Activated CD4-positive, alpha-beta T cell treated with anti-CD3 and anti-CD28 coated beads, Interleukin-2, amount 50 U/mL, for 4 hours (primary cell): ENCODE measurements at places on chromosomes 6 and 20.

DNA sequence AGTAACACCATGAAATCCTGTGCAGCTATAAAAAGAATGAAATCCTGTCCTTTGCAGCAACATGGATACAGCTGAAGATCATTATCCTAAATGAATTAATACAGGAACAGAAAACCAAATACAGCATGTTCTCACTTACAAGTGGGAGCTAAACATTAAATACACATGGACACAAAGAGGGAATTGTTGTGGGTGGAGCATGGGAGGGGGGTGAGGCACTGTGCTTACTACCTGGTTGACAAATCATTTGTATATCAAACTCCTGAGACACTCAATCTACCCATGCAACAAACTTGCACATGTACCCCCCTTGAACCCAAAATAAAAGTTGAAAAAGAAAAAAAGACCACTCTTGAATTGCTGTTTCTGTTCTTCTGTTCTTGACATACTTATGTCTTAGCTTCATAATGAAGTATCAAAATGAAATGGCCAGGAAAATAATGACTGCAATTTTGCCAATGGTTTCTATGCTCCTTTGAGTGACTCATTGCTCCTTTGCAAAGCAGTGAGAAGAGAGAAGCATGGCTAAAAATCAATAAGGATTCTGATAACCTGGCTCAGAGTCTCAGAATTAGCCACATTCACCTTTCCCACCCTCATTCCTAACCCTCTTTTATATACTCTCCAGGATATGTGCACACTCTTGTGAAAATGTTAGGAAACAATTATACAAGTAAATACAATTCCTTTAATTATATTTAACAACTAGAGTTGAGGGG is 71.0 kb downstream of the CYP39A1 start:
- no peak for DNase-seq

DNA sequence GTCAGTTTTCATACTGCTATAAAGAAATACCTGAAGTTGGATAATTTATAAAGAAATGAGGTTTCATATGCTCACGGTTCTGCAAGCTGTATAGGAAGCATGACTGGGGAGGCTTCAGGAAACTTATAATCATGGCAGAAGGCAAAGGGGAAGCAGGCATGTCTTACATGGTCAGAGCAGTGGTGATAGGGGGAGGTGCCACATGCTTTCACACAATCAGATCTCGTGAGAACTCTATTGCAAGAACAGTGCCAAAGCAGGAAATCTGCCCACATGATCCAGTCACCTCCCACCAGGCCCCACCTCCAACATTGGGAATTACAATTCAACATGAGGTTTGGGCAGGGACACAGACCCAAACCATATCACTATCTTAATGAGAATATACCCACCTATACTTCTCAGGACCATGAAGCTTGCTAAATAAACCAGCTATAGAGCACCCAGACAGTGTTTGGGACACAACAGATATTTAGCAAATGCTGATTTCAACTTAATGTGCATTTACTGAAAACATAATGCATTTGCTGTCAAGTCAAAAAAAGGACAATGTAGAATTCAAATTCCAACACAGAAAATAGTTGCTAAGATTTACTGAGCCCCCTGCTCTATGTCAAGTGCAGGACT is 63.8 kb downstream of the TNFRSF21 start:
- no peak for DNase-seq

DNA sequence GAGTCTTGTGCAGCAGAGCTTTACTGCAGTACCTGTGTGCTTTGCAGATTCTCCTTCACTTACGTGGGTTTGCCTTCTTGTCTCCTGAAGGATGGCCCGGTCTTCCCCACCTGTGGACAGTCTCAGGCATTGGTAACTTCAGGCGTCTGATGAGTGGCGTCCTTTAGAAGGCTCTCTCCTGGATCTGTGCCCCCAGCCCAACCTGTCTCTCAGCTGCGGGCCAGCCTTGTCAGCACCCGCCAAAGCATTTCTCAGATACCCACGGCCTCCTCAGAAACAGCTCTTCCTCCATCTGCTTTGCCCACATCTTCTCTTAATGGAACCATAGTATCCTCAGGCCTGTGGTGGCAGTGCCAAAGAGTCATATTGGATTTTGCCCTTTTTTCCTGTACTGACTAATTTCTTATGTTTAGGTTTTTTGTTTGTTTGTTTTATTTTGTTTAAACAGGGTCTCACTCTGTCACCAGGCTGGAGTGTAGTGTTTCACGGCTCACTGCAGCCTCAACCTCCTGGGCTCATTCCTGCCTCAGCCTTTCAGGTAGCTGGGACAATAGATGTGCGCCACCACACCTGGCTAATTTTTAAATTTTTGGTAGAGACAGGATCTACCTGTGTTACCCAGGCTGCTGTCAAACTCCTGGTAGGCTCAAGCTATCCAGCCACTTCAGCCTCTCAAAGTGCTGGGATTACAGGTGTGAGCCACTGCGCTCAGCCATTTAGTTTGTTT is 96.6 kb downstream of the ARID1B start:
- no peak for DNase-seq

DNA sequence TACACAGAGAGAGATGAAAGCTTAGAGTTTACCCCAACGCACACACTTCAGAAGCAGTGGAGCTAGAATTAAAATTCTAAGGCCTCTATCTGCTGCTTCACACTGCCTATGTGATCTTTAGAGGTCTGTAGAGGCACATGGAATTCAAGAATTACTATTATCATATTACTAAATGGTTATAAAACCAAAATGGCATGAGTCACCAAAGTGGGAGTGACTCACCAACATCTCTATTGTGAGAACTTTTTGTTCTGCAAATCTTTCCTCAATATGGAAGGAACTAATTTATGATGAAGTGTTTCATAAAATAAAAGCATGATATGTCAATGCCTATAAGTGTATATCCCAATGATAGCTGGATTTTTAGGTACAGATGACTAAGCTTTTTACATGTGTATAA is 28.5 kb upstream of the TMEM244 start:
- DNase-seq: no peak

GRCh38 chr6:7954477-7955200 is 44.1 kb upstream of the TXNDC5 start:
- DNase-seq: no peak

GRCh38 chr20:32841174-32841573 is 17.5 kb upstream of the EFCAB8 start:
- DNase-seq: no peak

DNA sequence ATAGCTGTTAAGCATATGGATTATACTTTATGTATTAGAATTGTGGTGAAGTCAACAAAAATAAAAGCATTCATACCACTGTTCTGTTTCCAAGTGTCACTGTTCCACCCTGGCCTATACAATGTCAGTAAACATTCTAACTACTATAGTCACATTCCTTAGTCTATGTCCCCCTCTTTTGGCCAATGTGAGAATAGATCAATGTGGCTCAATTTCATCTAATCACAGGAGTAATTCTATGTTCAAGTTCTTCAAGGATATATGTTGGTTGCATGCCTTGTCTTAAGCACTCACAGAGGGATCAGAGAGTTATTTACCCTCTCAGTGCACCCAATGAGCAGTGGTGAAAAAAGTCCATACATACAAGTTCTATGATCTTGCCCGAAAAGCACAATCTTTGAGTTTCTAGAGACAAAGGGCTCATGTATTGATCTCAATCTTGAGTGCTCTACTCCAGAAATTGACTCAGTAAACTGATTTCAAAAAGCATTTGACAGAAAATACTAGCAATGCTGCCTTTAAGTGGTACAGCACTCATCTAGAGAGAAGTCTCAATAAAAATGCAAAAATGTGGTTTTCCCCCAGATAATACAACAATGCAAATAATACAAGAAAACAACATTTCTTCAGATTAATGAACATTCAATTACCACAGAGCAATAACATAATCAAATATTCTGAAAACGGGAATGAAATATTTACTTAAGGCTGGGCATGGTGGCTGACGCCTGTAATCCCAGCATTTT is 16.5 kb downstream of the SMLR1 start:
- DNase-seq: no peak

DNA sequence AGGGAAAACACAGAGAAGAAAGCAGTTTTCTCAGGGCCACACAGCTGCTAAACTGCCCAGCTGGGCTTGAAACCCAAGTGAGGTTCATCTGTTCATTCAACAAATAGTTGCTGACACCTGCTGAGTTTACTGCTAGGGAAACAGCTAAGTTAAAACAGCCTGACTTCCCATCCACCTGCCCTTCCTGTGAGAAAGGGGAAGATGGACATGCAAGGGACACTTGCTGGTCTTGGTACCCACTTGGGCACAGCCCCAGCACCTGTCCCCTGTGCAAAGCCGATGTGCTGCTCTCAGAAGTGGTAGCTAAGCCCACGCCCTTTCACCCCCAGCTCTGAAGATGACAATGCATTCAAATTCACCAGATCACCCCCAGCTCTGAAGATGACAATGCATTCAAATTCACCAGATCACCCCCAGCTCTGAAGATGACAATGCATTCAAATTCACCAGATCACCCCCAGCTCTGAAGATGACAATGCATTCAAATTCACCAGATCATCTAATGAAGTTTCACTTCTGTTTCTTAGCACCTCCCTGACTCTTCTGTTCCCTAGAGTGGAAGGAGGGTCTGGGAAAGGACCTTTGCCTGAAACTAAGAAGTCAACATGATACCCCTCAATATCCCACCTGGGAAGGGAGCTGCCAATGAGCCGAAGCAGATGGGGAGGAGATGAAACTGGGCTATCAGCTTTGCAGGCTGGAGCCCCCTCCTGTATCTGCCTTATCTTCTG is 46.0 kb upstream of the TOP1 start:
- DNase-seq: no peak

- no peak for DNase-seq
Measured at GRCh38 chr6:169896826-169897456, 145.5 kb downstream of the ERMARD start.

GRCh38 chr6:44049163-44049988 is 77.9 kb downstream of the MRPL14 start:
- no peak for DNase-seq

GRCh38 chr6:122947355-122947754 is 48.7 kb upstream of the CLVS2 start:
- no peak for DNase-seq

DNA sequence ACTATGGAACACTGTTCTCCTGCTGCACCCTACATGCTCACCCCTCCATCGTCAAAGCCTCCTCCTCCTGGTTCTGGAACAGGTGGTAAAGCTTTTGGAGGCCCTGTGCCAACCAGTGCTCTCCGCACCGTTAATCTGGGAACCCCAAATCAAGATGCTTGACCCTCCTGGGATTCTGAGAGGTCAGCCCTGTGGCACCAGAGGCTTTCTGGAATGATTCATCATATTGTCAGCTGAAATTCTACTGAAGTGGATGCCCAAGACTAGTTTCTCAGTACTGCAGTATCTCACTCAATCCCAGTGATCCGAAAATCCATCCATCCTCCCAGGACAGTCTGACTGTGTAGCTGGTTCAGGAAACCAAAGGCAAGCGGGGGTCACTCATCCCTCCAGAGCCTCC is 92.7 kb downstream of the TRERF1 start:
- DNase-seq: no peak

DNA sequence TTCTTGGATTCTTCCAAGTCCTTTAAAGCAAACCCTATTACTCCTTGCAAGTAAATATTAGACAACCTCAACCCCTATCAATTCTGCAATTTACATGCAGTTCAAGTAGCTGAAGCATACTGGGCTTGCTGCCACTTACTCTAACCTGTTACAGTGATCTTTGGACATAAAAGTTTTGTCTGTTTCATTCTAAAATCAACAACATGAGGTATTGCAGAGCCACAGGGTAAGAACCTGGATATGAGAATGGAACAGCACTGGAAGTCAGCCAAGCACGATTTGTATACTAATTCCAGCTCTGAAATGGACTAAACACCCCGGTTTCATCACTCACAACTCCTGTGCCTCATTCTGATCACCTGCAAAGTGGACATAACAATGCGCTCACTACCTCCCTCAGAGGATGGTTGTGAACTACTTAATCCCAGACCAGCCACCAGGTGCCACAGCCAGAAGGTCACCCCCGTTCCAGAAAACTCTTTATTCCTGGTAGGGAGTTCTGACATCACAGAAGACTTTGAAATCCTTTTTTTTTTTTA is 270.0 kb downstream of the ADGB start:
- DNase-seq: no peak

DNA sequence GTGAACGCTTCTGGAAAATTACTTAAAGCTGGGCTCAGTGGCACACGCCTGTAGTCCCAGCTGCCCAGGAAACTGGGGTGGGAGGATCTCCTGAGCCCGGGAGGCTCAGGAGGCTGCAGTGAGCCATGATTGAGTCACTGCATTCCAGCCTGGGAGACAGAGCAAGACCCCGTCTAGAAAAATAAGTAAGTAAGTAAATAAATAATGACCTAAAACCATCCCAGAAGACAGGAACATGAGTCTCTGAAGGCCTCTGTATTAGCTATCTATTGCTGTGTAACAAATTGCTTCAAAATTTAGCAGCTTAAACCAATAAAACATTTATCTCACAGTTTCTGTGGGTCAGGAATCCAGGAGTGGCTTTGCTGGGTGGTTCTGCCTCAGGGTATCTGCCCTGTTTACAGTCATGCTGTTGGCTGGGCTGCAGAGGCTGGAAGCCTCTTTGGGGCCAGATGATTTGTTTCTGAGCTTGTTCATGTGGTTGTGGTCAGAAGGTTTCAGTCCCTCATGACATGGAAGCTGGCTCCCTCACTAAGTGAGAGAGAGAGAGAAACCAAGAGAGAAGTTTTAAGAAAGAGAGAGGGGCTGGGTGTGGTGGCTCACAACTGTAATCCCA is 48.4 kb upstream of the NCOA3 start:
- DNase-seq: no peak

DNA sequence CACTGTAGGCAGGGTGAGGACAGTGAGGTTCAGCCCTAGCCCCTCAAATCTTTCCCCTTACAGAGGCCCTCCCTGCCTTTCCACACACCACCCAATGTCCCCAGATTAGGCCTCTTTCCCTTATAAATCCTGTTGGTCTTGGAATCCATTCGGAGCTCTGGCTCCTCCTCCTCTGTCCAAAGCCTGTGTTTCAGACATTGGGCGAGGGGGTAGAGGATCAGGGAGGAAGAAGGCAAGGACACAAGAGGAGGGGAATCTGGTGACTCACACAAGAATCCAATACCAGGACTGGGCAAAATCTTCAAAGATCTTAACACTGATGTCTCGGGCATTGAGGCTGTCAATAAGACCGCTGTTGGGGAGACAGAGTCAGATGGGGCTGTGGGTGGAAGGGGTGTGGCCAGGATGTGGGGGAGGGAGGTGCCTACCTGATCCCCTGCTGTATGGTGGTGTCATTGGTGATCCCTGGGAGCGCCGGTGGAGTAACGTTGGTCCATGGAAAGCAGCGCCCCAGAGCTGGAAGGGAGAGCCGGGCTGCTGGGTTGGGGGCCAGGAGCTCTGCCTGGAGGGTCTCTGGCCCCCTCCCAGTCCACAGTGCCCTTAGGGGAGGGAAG is 7.6 kb downstream of the SLC44A4 start:
- DNase-seq: no peak
